SIG-M5 (cell line): ENCODE measurements at places on chromosomes 5 and 9.

DNA sequence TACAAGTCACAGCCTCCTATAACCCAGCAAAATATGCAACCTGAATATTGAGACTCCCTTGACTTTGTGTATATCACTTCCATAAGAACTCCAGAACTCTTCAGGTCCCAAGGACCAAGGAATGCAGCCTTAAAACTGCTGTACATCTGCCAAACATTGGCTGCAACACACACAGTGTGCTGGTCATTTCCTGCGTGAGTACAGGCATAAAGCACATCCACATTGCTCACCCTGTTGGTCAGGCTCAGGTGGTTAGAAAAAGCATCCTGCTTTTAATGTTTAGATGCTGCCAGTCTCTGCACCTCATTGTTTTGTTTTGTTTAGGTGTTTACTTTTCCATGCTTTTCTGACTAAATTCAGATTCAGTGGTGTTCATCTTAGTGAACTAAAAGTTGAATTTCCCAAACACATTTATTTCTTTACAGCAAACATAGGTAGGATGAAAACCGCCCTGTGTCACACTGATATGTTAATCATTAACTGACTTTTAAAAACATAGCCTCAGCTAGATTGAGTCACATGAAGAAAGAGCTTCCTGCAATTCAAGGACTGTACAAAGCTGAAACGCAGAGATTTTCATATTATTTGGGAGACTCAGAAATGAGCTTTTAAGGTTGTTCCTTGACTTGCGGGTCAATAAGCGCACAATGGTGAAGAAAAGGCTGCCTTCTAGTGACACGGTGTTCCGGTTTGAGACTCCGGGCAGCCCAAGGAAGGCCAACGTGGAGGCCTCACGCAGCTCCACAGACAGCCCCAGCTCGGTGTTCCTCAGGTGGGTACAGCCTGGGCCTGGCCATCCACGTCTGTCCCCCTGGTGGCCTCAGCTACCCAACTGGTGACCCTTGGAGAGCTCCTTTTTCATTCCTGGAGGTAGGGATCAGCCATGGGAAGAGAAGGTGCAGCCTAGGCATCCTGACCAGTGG, 52.2 kb upstream of the GRAMD2B start:
- DNase-seq: no peak

- no peak for DNase-seq
These were observed 389.4 kb upstream of the SLC24A2 start for GRCh38 chr9:20178197-20178596.

DNA sequence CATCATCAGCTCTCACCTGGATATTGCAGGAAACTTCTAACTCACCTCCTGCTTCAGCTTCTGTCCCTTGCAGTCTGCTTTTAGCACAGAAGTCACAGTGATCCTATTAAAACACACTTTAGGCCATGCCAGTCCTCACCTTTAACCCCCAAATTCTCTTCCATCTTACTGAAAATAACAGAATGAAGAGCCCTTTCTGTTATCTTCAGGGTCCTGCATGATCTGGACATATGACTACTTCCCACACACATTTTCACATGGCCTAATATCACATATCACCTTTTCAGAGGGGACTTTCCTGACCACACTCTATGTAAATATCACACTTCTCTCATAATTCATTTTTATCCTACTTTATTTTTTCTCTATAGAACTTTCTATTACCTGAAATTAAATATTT, 550.6 kb upstream of the CLINT1 start:
- DNase-seq: no peak

GRCh38 chr9:136485049-136486045, 2.5 kb upstream of the SEC16A start:
- DNase-seq: no peak

GRCh38 chr9:38432922-38433510, 8.8 kb upstream of the IGFBPL1 start:
- no peak for DNase-seq

GRCh38 chr5:34959323-34959722, 30.0 kb downstream of the DNAJC21 start:
- DNase-seq: no peak

GRCh38 chr9:109319626-109320241, 1.1 kb downstream of the EPB41L4B start:
- DNase-seq: no peak

DNA sequence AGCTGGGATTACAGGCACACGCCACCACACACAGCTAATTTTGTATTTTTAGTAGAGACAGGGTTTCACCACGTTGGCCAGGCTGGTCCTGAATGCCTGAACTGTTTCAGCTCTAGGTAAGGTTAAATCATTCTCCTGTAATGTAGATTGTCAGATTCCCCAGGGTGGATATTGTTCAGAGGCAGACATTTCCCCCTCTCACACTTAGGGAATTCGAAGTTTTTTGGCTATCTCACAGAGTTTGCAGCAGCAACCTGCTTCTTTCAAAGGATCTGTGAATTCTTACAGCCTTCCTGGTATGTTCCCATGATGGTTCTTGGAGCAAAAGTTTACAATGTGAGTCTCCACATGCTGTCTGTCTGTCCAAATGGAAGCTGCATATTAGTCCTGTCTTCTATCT, 15.6 kb upstream of the DIRAS2 start:
- no peak for DNase-seq

- no peak for DNase-seq
These were observed 2.6 kb downstream of the DIAPH1 start for GRCh38 chr5:141615991-141616720.

- no peak for DNase-seq
These were observed 382.9 kb downstream of the TMEM161B start for GRCh38 chr5:87885758-87886157.

- DNase-seq: no peak
These were observed 312.2 kb downstream of the SEMA5A start for GRCh38 chr5:9233712-9234111.

DNA sequence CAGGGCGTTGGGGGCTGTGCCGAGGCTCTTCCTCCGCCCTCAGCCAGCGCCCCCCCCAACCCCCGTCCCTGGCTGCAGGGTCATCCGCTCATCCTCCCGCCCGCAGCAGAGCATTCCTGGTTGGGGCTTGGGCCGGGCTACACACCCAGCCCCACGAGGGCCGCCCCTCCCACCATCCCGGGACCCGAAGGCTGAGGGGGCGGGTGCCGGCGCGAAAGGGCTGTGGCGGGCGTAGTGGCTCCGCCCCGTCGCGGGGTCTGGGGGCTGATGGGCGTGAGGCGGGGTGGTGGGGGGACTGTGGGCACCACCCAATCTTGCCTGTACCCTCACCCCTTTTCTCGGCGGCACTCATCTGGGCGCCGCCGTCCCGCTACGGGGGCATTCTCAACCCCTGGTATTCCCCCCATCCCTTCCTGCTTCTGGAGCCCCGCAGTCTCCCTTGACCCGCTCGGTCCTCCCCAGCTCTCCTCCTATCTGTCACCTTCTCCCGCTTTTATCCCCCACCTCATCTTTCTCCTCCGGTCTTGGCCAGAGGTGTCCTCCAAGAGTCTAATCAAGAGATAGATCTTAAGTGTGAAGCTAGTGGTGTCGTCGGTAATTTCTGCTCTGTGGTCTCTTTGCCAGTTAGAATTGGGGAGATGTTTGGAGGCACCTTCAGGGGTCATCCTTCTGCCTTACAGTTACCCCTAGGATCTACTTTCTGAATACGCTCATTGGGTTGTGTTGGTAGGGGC, 1.6 kb downstream of the FER start:
- no peak for DNase-seq

GRCh38 chr9:100579665-100580064, 1.8 kb downstream of the CAVIN4 start:
- no peak for DNase-seq

DNA sequence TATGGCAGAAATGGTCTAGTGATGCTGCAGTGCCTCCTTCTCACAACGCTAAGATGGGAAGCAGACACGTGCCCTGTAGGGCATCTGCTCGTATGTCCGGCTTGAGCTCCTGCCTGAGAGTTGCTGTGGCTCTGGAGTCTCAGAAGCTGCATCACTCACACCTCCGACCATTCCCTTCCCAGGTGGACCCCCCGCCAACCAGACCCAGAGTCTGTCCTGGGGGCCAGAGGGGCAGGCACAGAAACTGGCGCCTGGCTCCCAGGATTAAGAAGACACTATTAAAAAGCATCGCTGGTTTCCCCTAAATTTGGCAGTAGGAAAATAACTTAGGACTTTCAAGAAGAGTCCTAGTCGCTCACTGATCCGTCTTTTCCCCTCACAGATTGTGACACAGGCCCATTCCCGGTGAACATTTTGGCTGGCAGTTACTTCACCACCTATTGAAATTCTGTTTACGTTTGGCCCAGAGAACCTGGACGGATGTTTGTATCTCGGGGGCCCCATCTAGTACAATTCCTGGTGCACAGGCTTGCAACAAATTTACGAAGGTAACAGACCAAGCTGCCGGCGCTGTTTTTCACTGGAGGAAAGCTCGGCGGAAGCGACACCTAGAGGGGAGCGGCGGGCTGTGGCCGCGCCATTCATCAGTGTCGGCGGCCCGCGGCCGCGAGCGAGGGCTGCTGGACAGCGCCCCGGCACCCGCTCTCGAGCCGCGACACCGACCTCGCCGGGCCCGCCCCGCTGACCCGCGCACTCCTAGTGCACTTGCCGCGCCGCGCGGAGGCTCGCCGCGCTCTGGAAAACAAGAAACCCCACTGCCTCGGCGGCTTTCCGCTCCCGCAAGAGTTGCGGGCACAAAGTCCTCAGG, 1.6 kb downstream of the FSTL4 start:
- no peak for DNase-seq

DNA sequence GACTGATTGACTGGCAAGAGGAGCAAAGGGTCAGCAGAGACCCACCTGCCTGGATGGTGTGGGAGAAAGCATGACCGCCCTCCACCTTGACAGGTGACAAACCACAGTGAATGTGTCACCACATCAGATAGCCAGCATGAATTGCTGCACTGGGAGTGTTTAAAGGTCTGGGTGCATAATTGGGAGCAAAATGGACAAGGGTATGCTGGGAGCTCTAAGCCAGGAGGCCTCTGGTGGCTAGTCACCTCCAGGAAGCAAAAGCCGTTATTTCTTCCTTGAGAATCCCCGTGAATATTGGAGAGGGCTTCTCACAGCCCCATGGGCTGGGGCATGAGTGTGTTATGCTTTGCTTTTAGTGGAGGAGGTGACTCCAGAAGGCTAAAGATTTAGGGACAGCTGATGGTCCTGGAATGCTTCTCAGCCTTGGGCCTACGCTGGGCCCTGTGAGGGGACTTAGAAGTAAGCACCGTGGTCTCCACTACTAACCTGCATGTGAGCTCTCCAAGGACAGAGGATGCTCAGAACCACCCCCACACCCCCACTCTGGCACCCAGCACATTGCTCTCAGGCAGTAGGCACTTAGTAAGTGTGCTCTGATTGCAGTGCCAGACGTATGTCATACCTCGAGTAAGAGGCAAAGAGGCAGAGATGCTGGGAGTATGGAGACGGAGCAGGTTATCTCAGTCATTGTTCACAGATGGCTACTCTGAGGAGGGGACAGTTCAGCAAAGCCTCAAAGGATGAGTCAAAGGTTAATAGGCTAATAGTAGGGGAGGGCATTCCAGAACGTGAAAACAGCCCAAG, 9.1 kb upstream of the IRF1 start:
- no peak for DNase-seq

- no peak for DNase-seq
These were observed 11.0 kb downstream of the SPINK14 start for GRCh38 chr5:148179234-148179824.

DNA sequence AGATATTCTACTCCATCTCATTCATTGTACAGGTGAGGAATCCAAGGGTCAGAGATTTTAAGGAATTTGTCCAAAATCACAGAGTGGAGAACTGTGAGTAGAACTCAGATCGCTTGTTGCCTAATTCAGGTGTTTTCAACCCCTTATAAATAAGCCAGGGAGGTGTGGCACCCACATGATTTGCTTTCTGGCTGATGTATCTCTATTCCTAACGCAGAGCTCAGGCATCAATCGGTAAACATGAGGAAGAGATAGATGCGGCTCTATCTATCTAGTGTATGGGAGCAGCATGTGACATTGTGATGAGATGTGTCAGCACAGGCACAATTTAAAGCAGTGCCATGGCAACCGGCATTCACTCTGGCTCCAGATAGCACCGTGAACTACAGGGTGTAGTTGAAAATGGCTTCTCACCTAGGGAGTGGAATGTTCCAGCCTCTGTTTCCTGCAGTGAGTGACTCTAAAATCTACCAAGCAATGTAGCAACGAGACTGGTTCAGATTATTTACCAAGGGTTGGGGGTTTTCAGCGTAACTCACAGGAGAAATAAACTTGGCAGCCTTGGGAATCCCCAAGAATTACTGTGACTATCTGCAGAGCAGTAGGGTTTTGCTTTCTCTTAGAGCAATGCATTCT, 53.4 kb upstream of the SUB1 start:
- no peak for DNase-seq

GRCh38 chr9:88041447-88041846, 67.1 kb upstream of the CDK20 start:
- DNase-seq: no peak

- DNase-seq: no peak
These were observed 556.3 kb downstream of the PDE4D start for GRCh38 chr5:59337240-59337639.

- no peak for DNase-seq
These were observed 22.5 kb upstream of the COMMD10 start for GRCh38 chr5:116062352-116062751.

- DNase-seq: no peak
These were observed 331.9 kb downstream of the DEPDC1B start for GRCh38 chr5:60368100-60368499.

DNA sequence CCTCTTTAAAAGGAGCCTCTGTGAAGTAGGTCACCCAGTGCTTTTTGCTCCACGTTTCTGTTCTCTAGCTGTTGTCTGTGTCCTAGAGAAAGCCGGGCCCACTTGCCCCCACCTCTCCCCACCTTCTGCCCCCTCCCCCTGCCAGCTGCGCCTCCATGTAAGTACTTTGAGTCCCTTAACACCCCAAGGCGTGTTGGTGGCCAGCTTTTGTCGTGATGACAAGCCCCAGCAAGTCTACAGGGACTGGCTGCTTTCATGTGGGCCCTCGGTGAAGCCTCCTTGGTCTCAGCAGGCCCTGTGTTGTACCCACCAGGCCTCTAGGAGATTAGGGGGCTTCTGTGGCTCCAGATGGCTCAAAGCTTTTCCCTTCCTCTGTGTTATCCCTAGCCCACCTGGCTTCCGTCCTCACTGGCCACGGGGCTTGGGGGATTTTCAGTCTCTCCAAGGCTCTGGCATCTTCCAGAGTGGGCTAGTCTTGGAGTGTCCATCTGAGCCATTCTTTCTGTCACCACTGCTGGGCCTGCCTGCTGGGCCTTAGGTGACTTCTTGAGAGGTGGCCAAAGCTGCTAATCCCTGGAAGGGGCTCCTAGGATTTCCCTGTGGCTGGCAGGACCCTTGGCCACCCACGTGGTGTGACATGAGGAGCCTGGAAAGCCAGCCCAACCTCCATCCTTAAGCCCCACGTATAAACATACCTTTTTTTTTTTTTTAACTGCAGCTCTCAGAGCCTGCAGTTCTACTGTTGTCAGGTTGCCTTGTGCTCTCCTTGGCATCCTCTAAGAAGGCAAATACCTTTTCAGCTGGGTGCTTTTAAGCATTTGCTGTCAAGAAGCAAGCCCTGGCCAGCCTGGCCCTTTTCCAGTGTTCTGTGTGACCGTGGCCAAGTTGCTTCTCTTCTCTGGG, 1.1 kb upstream of the NDST1 start:
- DNase-seq: no peak
